Neural crest cell (in vitro differentiated cells): ENCODE measurements at places on chromosomes 6 and 20.

DNA sequence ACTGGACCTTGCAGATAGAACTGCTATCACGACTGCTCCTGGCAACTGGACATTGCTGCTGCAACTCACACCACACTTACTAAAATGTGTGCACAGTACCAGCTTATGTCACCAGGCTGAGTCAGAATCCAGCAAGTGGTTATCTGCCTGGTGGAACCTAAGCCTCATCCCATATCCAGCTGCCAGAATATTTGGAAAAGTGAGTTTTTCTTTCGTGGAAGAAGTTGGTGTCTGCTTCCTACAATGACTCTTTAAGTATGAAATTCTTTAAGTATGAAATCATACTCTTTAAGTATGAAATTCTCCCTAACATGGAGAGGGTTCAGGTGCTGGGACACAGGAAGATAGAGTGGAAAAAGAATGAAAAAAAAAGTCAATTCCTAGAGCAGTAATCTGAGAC lies 16.4 kb upstream of the POLR1H start:
- no peak for DNase-seq

GRCh38 chr6:3196770-3197169 lies 30.7 kb downstream of the TUBB2B start:
- no peak for DNase-seq

DNA sequence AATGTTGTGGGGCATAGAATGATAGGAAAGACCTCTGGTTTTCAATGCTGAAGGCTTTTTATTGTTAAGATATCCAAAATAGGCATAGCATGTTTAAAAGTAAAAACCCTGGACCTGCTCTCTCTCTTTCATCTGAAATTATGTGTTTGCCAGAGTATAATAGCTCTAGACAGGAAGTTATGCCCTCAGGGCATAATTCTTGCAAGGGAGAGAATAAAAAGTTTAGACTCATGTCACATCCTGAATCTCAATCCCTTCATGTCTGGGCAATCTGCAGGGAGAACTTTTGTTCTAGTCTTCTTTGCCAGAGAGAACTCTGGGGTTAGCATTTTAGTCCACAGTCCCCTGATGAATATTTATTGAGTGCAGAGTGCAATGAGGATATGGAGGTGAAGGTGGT lies 297.3 kb upstream of the FLRT3 start:
- no peak for DNase-seq

DNA sequence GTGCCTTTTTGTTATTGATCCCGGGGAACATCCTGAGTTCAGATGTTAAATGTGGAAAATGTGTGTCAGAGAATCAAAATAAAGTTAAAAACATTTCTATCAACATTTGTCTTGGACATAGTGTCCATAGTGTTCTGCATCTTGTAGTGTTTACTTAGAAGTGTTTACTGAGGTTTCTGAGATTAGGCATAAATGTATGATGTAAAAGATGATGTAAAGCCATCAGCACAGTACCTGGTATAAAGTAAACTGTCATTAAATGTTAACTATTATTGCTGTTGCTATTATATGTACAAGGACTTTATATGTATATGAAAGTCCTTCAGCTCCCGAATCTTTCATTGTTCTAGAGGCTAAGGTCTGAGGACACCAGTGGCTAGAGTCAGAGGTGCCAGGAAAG lies 28.2 kb upstream of the VEGFA start:
- DNase-seq = no peak

DNA sequence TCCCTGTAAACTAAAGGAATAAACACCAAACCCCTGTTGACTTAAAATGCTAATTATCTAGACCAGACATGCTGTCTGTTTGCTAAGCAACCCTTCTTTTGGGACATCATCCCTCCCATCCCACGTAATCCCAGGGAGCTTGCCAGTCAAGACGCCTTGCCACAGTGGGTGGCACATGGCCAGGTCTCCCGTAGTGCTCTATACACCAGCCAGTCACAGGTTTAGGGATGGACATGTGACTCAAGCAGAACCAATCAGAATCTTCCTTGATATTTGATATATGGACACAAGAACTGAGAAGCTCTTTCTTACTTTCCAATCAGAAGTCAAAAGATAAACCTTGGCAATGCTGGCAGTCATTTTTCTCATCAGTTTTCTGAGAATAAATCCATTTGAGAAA lies 60.0 kb downstream of the CNKSR3 start:
- no peak for DNase-seq

DNA sequence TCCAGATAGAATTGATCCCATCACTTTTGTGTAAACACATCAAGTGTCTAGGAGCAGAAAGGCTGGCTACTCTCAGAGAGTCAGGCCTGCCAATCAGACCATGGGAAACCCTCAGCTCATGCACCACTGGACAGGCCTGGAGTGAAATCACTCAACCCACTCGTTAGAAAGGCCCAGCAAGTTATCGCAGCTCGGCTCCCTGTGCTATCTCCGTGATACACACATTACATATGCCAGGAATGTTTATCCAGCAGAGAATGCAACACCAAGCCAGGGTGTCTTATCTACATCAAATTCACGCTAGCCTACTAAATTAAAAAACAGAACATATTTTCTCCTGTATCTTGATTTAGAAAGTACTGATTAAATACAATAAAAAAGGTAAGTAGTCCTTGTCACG lies 232.4 kb upstream of the FOXQ1 start:
- DNase-seq = no peak

DNA sequence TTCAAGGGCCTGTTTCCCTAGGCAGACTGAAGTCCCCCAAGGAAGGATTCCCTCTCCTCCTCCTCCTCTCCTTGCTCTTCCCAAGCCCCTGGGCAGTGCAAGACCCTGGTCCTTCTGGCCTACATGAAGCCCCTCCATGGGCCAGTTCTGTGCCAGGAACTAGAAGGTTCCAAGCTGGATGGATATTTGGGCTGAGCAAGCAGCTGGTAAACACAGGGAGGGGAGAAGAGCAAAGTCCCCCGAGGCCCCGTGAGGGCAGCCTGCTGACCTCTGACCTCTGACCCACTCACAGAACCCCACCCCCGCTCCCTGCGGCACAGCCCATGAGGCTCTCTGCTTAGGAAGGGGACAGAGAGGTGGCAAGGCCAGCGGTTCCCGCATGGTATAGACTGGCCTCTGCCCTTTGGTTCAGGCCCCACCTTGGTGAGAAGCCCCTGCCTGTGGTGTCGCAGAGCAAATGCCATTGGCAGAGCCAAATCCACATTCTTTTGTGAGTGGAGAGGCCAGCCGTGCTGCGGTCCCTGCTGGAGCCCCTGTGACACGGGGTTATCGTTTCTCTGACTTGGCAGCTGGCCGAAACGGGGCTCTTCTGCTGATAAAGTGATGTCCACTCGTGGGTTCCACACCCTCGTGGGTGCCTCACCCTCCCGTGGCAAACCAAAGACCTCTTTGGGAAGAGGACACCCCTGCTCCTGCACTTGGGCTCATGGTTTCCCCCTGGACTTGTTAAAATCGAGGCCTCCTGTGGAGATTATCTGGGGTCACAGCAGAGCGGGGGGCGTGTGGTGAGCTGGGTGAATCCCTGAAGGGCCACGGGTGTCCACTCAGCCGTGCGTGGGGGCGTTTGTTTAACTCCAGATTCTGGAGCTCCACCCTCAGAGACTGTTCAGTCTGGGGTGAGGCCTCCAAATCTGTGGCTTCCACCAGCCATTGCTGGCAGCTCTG lies 2.1 kb upstream of the CHRNA4 start:
- DNase-seq = no peak

GRCh38 chr20:48736231-48736630 lies 91.6 kb downstream of the PREX1 start:
- DNase-seq = no peak

- DNase-seq = no peak
These were observed 253.1 kb downstream of the ADGB start for GRCh38 chr6:146851837-146852236.

DNA sequence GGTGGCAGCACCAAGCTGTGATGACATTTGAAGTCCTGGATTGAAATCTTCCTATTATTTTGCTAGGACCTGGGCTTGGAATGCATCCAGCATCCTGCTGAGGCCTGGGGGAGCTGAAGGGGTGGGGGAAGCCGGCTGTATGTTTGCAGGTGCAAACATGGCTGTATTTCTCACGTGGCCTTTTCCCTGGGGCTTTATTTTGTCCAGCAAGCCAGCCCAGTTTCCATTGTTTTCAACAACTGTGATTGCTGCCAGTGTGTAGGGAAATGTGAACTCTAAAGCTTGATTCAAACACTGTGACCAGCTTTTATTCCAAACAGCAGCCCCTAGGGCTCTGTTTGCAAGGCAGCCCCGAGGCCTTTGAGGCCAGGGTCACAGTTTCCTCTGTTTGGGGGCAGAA lies 683.0 kb downstream of the DHX35 start:
- DNase-seq = peak; percentile 28

DNA sequence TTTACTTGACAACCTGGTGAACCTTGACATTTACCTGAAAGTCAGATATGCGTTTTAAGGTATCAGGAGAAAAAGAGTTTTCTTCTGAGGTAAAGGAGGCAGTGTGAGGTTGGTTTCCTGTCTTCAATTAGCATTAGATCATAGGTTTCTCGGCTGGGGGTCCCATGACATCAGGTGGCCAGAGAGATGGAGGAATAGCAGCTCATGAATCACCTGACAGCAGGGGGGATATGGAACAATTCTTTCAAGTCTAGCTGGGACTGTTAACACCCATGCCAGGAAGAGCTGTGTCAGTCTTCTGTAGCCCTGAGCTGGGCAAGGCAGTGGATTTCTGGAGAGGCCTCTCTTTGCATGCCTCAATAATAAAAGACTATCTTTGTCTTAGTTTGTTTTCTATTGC lies 108.0 kb upstream of the TMEM170B start:
- no peak for DNase-seq

DNA sequence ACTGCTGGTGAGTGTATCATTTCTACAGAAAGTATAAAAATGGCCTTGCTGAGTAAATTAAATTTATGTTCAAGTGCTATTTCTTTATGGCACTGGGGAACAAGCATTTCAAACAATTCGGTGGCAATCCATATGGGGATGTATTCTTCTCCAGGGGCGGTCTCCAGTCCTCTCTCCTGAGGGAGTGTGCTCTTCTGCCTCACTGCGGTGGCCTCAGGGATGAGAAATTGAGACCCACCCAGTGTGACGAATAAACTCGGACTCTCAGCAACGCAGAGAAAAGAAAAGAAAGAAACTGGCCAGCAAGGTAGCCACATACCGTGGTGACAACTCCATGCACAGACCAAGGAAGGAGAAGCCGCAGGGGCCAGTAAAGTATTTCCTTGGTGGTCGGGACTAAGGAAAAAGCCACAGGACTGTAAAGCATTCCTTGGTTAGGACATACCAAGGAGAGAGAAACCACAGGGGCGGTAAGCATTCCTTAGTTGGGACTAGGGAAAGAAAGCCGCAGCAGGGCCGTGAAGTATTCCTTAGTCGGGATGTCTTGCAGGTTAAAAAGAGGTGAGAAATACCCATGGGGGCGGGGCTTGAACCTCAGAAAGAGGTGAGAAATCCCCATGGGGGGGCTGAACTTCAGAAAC lies 13.6 kb upstream of the GOPC start:
- no peak for DNase-seq

- no peak for DNase-seq
These were observed 6.6 kb upstream of the HEBP2 start for GRCh38 chr6:138397128-138398122.

DNA sequence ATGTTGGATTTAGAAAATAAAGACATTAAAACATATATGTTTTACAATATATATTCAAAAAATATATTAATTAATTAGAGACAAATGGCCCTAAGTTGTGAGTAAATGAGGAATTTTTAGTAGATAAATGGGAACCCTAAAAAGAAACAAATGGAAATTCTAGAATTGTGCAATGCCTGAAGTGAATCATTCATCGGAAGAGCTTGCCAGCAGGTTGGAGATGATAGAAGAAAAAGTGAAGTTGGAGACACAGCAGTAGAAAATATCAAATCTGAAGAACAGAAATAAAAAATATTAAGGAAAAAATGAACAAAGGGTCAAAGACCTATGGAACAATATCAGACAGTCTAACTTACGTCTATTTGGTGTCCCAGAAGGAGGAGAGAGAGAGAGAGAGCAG lies 109.4 kb upstream of the NEDD9 start:
- no peak for DNase-seq

- DNase-seq = no peak
These were observed 126.6 kb downstream of the ADAT2 start for GRCh38 chr6:143323729-143324470.

DNA sequence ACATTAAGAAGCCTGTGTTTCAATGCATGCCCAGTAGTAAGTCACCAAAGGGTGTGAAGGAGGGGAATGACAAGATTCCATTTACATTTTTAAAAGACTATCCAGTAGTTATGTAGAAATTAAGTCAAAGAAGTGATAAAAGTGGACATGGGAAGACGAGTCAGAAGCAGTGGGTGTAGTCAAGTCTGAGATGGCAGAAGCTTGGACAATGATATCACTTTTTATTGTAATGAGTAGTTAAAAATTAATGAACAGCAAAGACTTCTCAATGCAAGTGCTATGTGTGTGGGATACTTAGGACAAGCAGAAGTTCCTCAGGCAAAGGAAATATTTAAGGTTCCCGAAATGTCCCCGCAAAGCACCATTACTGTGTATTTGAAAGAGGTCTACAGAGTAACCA lies 156.0 kb downstream of the DST start:
- DNase-seq = no peak

GRCh38 chr20:54208548-54209176 lies 775 bp downstream of the PFDN4 start:
- no peak for DNase-seq

GRCh38 chr6:111994791-111995190 lies 59.1 kb upstream of the CCN6 start:
- DNase-seq = no peak

DNA sequence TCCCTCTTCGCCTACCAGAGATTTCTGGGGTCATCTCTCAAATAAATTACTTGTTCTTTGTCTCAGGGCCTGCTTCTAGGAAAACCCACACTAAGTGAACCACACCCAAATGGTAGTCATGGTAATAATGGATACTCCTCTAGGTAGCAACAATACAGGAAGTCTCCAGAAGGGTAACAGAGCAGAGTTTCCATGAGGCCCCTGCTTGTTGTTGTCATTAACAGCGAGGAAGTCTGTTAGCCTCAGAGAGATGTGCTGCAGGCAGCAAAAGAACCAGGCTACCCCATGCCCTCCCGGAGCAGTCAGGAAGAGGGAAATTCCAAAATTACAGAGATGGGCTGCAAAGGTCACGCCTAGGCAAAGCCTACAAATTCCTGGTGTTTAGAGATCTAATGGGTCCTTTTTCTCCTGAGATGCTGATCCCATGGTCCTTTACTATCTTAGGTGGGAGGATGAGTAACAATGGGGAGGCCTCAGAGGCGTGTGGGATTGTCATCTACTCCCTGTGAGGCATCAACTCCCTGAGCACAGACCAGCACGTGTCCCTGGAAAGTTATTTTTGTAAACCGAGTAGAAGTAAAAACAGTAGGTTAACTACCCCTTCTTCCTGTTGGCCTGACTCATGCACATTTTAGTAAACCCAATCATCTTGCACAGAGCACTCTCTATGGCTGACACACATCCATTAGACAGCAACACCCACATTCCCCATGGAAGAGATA lies 10.1 kb downstream of the ISM1 start:
- no peak for DNase-seq

- no peak for DNase-seq
These were observed 10.2 kb downstream of the PTPN1 start for GRCh38 chr20:50520222-50520880.

- no peak for DNase-seq
These were observed 214.7 kb downstream of the PAX1 start for GRCh38 chr20:21920211-21920610.
